ENCODE measurements at places on chromosomes 4 and X.

DNA sequence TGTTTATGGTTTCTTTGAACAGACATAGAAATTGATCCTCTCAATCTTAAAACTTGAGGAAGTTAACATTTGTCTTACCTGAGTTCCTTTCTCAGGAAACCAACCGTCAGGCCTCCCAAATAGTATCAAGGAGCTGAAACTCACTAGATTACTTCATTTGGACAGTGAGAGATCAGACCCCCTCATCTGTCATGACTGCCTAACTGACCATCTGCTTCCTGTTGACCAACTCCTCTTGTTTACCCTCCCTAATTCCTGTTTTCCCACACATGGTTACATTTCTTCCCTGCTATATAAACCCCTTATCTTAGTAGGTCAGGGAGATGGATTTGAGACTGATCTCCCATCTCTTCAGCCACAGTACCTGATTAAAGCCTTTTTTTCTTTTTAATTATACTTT is 46.2 kb upstream of the NMU start:
- no peak for DNase-seq

- no peak for DNase-seq
These were observed 43.4 kb downstream of the IDS start for GRCh38 chrX:149461746-149462145.

DNA sequence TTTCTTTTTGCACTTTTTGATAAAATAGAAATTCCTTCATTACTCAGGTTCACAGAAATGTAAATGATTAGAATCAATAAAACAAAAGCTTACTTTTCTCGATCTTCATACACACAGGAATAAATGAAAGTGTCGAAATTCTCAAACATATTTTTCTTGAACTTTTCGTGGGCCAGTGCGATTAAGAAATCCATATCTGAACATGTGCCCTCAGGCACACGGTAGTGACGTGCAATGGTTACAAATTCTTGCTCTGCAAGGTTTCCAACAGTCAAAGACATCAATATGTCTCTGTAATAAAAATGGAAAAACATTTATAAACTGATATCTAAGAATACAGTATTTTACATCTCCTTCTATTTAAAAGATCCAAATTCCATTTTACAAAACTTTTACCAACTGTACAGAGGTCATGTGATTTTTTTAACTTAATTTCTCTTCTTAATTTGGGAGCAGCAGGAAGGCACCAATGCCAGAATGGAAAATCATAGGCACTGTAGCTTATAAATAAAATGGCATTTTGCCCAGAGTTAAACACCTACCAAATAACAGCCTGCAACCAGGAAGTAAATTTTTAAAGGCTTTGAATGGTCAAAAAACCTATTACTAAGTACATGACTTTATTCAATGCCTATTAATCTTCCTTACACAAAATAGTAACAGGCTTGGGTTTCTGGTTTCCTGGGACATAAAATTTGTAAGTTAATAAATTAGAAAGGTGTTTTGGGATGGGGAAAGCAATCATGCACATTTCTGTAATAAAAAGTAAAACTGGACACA is 165.0 kb downstream of the EFHC2 start:
- no peak for DNase-seq

GRCh38 chr4:24007860-24008261 is 118.0 kb upstream of the PPARGC1A start:
- DNase-seq: no peak

DNA sequence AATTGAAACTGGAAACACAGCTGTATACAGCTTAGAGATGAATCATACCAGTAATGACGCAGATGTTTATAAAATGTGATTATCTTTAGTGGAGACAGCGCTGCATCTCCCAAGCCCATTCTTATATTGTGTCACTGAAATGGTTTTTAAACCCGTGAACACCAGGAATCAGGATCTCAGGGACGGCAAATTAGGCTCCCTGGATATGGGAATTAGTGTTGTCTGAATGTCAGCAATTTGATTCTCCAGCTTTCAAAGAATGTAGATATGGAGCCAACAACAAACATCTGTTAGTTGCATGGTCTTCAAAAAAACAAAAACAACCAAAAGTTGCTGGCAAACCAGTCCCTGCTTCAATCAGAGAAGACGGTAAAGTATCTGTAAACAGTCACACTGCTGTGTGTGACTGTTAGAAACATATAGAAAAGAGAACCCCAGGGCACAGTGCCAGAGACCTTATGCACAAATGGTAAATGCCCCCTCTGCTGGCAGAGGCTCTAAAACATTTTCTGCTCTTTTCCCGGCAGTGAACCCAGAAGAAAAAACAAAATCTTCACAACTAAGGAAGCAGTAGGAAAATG is 351.9 kb upstream of the FTHL17 start:
- peak; percentile 68 for DNase-seq

DNA sequence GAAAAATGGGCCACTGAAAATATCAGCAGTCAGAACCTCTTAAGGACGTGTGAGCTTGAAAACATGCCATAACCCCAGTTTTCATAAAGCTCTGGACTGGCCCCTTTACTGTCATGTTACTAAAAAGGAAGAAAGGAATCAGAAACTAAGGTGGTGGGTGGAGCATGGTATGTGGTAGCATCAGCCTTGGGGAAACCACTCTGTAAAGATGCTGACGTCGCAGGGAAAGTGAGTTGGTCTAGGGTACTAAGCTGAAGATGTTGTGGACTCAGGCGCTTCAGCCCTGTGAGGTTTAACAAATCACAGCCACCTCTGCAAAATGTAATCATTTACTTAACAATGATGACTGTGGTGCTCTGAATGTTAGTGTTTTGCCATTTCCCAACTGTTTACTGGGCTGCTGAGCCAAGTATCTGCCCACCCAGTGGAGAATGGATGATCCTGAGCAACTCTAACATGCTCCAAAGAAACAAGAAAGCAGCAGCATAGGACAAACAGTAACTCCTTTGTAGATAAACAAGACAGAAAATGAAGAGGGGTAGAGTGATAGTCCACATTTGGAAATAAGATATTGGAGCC is 33.4 kb downstream of the C4orf54 start:
- no peak for DNase-seq

DNA sequence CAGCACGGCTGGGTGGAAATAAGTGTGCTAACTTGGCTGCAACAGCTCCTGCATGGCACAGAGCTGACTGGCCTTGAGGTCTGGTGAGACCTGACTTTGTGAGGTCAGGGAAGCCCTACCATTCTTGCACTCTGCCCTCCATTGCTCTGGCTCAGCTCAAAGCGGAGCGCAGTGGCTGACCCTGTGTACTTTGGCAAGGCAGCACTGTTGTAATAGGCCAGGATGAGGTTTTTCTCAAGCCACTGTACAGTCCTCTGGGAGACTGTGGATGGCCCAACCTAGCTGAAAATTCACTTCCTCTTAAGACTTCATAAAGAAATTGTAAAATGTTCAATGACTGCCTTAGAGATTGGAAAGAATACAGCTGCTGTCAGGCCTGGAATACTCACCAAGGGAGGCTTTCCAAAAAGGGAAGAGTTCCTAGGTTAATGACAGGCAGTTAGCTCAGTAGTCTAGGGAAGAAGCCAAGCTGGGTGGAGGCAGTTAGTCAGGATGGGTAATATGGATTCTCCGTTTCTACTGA is 129.8 kb downstream of the GUCY2F start:
- DNase-seq: no peak

GRCh38 chr4:110075083-110075738 is 123.2 kb downstream of the ELOVL6 start:
- no peak for DNase-seq

DNA sequence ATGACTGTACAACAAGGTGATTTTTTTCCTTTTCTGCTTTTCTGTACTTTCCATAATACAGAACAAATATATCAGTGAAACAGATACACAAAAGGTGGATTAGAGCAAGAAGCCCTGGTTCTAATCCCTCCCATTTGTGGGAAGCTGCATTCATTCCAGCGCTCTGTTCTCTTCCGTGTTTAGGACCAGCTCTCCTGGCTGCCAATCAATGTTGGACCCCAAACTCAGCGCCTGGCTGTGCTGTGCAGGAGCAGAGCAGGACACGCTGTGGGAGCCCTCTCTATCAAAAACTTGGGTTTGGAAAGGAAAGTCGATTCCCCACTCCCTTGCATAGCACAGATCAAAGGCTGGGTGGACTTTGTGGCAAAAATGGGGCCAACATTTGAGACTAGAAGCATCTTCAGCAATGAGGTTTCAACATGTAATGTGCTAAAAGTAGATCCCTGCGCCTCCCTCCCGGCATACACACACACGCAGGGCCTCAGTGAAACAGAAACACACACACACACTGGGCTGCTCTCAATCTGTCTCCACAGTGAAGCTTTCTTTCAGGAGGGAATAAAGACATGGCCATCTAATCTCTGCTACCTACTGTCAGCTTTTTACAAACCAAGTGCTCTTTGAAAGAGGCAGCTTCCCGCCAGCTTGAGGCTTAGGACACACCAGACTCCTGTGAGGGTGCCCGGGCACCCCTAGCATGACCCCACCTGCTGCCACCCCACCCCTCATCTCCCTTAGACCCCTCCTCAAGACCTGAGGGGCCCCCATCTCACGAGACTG is 12.2 kb downstream of the WDR1 start:
- no peak for DNase-seq

GRCh38 chr4:36394352-36394903 is 113.0 kb downstream of the DTHD1 start:
- DNase-seq: no peak

- no peak for DNase-seq
These were observed 16.4 kb downstream of the HAND2 start for GRCh38 chr4:173513651-173514050.

- no peak for DNase-seq
These were observed 71.6 kb upstream of the TEX13D start for GRCh38 chrX:124260845-124261244.

- DNase-seq: no peak
These were observed 58.9 kb upstream of the NXF3 start for GRCh38 chrX:103151799-103152198.

GRCh38 chrX:30666094-30666493 is 12.9 kb downstream of the GK start:
- DNase-seq: no peak

DNA sequence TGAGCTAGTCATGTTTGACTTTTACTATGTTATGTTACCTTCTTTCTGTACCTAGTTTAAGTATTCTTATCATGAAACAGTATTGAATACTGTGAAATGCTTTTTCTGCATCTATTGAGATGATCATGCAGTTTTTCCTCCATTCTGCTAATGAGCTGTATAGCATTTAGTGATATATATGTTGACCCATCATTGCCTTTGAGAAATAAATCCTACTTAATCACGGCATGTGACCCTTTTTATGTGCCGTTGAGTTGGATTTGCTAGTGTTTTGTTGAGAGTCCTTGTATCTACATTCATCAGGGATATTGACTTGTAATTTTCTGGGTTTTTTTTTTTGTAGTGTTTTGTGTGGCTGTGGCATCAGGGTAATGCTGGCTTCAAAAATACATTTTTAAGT is 537.7 kb upstream of the AADAT start:
- DNase-seq: no peak

- no peak for DNase-seq
These were observed 8.1 kb downstream of the ENPEP start for GRCh38 chr4:110484029-110484428.
